Stimulated activated CD4-positive, alpha-beta T cell treated with anti-CD3 and anti-CD28 coated beads, Interleukin-4, amount 100 ng/mL, for 48 hours (primary cell): ENCODE measurements at places on chromosomes 16 and 17.

GRCh38 chr16:27367461-27368357, 34.3 kb upstream of the IL21R start:
- DNase-seq, result peak; percentile 87

- DNase-seq, result no peak
These were observed 127.0 kb downstream of the XYLT1 start for GRCh38 chr16:17343728-17344127.

GRCh38 chr17:63490329-63490728, 13.5 kb downstream of the ACE start:
- no peak for DNase-seq

- no peak for DNase-seq
These were observed 54.5 kb downstream of the NKD1 start for GRCh38 chr16:50602531-50603205.

DNA sequence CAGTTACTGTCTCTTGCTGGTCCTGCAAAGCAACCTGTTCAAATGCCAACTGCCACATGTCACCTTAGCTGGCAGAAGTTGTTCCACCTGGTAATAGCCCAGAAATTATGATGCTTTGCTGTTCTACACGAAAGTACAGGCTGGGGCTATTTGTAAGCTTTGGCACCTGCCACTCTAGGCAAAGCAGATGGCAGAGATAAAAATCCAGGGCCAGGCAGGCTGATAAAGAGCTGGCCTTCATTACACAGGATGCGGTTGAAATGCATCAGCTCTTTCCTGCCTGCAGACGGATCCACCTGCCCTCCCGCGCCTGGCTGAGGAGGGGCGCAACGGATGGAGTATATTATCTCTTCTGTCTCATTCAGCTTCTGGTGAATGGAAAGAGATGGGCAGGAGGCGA, 29.3 kb upstream of the KDM8 start:
- DNase-seq, result no peak

DNA sequence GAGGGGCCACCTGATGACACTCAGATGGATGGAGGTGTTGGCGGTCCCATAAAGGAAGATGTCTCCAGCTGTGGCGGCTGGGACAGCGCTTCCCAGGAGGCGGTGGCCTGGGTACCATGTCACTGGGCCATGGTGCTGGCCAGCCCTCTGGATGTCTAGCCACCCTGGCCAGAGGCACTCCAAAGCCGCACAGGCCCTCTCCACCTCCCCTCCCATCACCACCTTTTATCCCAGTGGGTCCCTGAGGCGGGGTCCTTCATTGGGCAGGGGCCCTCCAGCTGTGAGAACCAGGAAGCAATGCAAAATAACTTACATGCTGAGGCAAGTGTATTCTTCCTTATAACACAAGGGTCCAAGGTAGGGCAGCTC, 23.1 kb downstream of the RAB11FIP4 start:
- no peak for DNase-seq

DNA sequence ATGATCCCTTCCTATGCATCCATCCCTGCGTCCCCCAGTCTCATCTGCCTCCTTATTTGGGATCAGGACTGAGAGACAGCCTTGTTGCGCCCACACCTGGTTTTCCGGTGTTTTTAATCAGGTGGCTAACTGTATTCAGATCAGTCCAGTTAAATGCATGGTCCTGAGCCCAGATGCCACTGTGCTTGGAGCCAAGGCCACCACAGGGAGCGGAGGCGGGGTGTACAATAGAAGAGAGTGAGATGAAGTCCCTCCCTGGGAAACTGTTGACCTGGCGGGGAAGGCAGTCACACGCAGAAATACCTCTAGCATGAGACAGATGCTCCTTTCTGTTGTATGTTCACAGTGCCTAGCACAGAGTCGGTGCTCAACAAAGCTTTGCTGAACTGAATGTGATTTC, 6.3 kb downstream of the RCVRN start:
- DNase-seq, result no peak

DNA sequence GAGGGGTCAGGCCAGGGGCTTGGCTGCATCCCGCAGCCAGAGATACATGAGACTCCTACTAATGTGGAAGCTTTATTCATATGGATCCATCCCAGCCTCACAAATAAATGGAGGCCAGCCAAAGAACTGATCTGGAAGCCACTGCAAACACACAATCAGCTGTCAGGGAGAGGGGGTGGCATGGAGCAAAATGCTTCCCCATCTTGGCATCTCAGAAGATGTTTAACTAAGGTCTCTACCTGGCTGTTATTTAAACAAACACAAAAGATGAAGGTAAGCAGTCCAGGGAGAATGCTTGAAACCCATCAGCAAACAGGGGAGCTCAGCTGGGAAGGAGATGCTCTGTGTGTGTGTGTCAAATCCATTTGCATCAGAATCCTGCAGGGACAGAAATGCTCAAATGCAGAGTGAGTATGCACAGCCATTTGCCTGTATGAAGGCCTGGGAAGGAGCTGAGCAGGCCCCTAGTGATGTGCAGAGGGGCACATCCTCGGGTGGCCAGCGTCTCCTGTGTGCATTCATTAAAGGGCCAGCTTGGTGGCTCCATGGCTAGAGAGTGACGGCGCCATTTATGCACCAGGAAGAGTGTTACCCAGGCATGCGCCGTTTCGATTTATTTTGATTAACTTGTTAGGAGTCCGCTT, 34.2 kb upstream of the IRX3 start:
- DNase-seq, result no peak

- DNase-seq, result no peak
These were observed 28.2 kb upstream of the HAS3 start for GRCh38 chr16:69077251-69077650.

DNA sequence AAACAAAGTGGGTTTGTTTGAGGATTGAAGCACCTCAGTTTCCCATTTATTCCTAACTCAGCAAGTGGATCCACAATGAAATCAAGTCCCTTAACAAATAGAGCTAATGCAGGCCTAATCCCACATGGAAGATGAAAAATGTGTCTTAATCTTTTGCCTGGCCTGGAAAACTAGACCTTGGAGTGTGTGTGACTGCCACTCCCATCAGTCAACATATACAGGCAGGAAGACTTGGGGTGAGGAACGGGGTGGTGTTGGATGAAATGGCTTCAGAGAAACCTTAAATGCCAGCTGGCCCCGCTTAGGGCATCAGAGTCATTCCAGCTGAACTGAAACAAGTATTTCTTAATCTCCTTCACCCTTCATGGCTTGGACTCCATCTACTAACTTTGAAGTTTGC, 269.5 kb downstream of the MAF start:
- no peak for DNase-seq
